ENCODE measurements at places on chromosomes 5 and 9.

DNA sequence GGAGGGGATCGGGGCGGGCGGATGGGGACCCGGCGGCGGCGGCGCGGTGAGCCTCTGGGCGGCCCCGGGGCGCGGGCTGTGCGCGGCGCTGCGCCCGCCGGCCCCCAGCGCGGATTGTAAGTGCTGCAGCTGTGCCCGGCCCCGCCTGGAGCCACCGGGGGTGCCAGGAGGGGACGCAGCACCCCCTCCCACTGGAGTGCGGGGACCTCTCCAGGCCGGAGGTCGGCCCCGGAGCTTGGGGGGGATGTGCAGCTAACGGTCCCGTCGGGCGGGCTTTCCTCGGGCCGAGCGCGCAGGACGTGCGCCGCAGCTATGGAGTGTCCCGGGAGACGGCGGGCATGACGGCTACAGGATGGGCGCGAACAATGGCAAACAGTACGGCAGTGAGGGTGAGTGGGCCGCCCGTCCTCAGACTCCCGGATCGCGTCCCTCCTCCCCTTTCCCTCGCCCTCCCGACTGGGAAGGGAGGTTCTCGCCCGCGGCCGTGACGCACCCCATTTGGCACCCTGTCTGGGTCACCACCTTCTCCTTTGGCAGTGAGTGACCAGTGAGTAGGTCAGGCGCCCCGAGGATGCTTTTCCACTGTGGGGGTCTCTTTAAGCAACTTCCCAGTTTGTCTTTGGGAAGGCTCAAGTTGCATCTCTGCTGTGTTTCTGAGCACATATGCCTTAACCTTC lies 483 bp downstream of the FBXL7 start:
- DNase-seq, result peak; percentile 75

DNA sequence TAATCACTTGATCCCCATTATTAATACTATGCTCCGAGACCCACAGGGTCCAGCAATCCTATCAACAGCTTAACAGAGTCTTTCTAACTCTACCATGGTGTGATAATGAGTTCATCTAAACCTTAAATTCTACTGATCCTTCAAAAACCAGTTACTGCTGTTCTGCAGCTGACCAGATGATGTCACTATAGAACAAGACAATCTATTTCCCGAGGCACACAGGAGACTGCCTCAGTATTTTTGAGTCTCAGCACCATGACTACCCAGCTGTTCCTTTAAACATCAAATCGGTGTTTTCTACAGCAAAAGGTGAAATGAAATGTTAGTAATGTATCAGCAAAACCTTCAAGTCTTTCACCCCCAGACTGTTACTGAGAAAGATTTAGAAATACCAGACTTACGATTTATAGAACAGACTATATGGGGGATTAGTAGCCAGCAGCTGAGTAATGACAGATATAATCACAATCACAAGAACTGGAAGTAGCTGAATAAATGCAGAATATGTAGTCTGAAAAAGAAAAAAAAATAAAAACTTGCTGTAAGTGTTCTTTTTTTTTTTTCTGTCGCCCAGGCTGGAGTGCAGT lies 16.9 kb downstream of the DNAJC18 start:
- no peak for DNase-seq

DNA sequence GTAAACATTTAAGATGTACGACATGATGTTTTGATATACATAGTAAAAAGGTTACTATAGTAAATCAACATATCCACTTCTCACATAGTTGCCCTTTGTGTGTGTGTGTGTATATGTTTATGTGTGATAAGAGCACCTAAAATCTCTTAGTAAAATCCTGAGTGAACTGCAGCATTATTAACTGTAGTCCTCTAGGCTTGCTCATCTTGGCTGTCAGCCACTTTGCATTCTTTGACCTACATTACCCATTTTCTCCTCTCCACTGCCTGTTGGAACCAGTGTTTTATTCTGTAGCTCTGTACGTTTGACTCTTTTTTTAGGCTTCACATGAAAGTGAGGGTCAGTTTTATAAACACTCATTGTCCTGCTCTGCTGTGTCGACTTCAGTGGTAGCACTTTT lies 24.4 kb downstream of the C5orf22 start:
- DNase-seq, result no peak

DNA sequence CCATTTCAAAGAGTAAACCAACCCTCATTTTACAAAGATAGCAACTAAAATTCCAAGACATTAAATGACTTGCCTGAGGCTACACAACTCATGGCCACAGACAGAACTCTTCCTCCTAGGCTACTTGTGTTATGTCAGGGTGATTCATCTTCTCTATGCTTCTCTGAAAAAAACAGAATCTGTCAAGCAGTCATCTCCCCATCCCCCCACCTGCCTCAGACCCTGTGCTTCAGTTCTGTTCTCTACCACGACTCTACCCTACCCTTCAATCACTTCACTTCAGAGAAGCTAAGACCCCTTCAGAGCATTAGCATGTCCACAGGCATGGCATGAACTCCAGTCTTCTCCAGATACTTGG lies 277.7 kb upstream of the PTGER4 start:
- no peak for DNase-seq

- DNase-seq, result no peak
Measured at GRCh38 chr5:96344678-96345577, 88.1 kb downstream of the PCSK1 start.

All from posterior cingulate gyrus (tissue), 11 donors.